ENCODE measurements at places on chromosomes 3 and 15. TPM values are rescaled to one million over a fixed set of nuclear protein-coding genes. Genes with fewer than 3 reads are reported as not detected.

The ANKRD34C gene
- total RNA-seq, result not detected

DNA sequence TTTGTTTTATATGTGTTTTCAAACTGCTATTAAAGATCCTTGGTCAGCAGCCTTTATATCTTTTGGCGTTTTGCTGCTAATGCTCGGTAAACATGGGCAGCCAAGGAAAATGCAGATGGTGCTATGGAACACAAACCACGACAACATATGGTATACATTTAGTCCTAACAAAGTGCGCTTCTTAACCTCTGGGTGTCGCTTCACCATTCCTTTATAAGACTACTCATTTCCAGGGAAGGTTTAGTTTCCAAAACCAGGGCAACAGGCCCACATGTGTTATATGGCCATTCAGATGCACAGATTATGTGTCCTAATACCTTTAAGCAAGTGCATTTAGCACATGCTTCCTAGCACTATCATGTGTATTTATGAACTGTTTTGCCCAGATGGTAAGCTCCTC is 14.7 kb downstream of the SHOX2 start:
- no peak for DNase-seq

DNA sequence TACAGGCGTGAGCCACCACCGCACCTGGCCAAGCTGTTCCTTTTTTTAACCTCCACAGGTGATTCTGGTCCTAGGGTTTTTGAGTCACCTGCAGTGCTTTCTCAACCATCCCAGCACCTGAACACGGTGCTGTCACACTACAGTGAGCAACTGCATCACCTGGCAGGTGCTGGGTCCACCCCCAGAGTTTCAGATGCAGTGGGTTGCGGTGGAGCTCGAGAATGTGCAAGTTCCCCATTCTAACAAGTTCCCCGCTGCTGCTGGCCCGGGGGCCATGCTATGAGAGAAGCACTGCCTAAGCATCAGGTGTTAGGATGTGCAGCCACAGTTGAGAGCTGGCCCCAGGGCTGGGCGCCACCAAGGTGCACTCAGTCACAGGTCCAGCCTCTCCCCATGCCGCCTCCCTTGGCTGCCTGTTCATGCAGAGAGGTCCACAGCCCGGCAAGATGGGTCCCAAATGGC is 18.0 kb downstream of the ISG20 start:
- DNase-seq, result no peak

The PFKFB4 gene
- 22.4 TPM for total RNA-seq

- DNase-seq, result no peak
Observed at GRCh38 chr3:108150200-108150599, 59.4 kb upstream of the CD47 start.

- no peak for DNase-seq
Observed at GRCh38 chr15:42035435-42035761, 14.6 kb upstream of the PLA2G4E start.

- no peak for DNase-seq
Observed at GRCh38 chr3:46899151-46900006, 21.9 kb downstream of the PTH1R start.

DNA sequence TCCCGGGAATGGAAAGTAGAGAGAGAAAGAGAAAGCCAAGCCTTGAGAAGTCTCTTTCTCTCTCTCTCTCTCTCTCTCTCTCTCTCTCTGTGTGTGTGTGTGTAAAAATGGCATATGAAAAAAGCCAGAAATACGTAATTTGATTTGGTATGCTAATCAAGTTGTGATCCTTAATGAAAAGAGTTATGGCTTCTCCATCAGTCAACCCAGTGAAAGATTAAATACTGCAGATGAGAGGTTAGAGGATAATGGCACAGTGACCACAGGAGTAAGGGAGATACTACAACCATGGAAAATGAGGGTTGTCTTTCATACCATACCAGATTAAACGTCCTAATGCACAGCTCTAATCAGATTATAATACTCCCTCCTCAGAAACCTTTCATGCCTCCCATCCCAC is 193.5 kb upstream of the SOX2 start:
- DNase-seq, result no peak

The TMOD2 gene
- total RNA-seq, result 5.5 TPM

The RNF168 gene
- total RNA-seq, result 10.9 TPM

DNA sequence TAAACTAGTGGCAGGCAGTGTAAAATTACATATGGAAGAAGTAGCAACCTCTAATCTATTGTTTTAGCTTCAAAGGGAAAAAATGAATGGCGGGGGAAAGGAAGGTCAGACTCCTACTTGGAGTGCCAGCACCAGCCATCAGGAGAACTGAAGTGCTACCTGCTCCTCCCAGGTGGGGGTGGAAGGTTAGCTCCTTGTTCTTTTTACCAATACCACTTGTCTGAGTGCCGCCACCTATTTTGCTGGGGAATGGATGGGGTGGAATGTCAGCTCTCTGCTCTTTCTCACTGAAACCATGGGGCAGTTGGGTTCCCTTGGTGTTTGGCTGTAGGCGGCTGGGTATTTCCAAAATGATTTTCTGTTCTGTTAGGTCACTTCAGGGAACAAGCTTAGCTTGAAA is 428.7 kb upstream of the EPHA3 start:
- no peak for DNase-seq

- peak; percentile 58 for DNase-seq
Observed at GRCh38 chr15:50765195-50765967, at the start of gene SPPL2A. Gene SPPL2A (minus strand): TSS chr15:50765706. CDS start chr15:50765533, 173 bp downstream.

The TSC22D2 gene
- 13.3 TPM for total RNA-seq

DNA sequence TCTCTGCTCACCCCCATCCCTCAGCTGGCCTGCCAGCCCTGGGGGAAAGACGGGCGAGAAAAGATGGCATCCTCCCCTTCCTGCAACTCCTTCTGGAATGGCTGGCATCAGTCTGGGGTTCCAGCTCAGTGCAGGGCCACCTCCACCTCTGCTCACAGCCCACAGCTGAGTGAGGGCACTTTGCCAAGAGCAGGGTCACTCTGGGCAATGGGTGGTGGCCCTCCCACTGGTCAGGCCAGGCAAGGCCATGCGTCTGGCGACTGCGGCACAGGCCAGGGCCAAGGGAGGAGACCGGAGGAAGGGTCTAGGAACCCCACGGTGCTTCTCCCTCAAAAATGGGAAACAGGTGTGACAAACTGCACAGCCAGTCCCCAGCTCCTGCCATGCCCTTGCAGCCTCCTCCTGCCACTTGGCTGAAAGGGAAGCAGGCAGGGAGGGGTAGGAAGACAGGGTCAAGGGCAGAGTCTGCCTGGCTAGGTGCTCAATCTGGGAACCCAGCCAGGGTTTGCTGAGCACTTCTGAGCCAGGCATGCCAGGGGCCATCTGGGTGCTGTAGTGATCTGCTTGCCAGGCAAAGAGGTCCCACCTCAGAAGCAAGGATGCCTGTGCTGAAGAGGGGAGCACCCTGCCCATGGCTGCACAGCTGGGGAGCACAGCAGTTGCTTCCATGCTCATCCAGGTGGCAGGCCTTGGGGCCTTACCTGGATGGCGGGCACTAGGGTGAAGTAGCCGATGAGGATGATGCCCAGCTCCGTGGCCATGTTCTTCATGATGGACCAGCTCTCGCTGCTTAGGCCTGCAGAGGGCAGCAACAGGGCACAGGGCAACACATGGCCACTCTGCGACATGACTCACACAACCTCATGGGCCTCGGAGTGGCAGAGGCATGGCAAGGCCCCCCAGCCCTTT is 41.2 kb downstream of the PTPN23 start:
- DNase-seq, result no peak

- no peak for DNase-seq
Observed at GRCh38 chr15:51735228-51736010, 2.0 kb downstream of the LYSMD2 start.

DNA sequence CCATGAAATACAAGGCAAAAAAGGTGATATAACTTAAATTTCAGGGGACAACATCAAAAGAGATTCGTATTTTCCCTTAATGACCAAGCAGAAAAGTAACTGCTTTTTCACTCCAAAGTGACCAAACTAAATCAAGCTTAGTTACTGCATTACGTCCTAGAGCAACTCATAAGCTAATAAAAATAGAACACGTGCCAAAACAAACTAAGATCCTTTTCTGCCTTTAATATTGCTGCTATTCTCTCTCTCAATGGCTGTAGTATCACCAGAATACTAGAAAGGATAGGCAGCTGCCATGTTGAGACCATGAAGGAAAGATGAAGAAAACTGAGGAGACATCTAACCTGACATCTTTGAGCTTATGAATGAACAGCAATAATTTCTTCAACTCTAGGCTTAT is 43.3 kb downstream of the UBXN7 start:
- no peak for DNase-seq

The RHOV gene
- total RNA-seq, result 2.0 TPM

The ATXN7 gene
- total RNA-seq, result 12.3 TPM

GRCh38 chr15:41730543-41730942 is 43.7 kb upstream of the MAPKBP1 start:
- DNase-seq, result no peak

The CCK gene
- 0.42 TPM for total RNA-seq

GRCh38 chr3:122962149-122962548 is 65.4 kb downstream of the SEMA5B start:
- DNase-seq, result no peak

DNA sequence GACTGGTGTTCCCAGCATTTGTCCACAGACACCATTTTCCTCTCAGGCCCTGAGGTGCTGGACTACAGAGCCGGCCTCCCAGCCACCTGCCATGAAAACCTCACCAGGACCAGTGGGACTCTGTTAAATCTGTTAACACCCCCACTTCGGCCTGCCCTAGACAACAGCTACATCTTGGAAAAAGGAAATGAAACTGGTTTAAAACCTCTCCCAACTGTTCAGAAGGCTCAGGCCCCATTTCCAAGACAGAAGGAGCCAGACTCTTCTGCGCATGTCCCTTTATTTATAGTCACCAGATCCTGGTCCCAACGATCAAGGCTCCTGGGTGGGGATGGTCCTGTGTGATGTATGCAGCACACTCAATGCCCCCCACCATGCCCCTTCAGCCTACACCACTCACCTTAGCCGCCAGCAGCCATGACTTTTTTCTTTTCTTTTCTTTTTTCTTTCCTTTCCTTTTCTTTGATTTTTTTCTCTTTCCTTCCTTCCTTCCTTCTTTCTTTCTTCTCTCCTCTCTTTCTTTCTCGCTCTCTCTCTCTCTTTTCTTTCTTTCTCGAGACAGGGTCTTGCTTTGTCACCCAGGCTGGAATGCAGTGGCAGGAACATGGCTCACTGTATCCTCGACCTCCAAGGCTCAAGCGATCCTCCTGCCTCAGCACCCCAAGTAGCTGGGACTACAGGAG is 25.5 kb upstream of the FLNB start:
- DNase-seq, result no peak

- no peak for DNase-seq
Observed at GRCh38 chr3:89783341-89783927, 676.0 kb downstream of the EPHA3 start.

The SPATA12 gene
- total RNA-seq, result 0.48 TPM

The LTK gene
- 7.9 TPM for total RNA-seq

GRCh38 chr15:70329179-70329578 is 231.5 kb upstream of the TLE3 start:
- DNase-seq, result no peak

The SEMA5B gene
- total RNA-seq, result 0.21 TPM

GRCh38 chr3:165440380-165440779 is 244.2 kb upstream of the SLITRK3 start:
- DNase-seq, result no peak

GRCh38 chr3:126389112-126389793 is 5.5 kb upstream of the CFAP100 start:
- no peak for DNase-seq

DNA sequence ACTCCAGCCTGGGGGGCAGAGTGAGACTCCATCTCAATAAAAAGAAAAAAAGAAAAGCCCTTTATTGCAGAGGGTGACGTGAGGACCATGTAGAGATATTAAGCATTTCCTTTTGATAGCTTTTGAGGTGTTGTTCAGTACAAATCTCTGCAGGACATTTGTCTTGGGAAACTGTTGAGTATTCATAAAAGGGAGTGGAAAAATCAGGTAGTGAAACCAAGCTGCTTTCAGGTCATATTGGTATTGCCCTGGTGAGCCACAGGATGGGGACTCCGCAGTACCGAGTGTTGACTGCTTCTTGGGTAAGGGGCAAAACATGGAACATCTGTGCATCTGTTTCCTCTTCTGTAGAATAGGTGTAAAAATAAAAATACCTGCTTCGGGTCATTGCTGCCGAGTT is 9.9 kb downstream of the ITPR1 start:
- DNase-seq, result no peak

The IQCH gene
- total RNA-seq, result 3.0 TPM

DNA sequence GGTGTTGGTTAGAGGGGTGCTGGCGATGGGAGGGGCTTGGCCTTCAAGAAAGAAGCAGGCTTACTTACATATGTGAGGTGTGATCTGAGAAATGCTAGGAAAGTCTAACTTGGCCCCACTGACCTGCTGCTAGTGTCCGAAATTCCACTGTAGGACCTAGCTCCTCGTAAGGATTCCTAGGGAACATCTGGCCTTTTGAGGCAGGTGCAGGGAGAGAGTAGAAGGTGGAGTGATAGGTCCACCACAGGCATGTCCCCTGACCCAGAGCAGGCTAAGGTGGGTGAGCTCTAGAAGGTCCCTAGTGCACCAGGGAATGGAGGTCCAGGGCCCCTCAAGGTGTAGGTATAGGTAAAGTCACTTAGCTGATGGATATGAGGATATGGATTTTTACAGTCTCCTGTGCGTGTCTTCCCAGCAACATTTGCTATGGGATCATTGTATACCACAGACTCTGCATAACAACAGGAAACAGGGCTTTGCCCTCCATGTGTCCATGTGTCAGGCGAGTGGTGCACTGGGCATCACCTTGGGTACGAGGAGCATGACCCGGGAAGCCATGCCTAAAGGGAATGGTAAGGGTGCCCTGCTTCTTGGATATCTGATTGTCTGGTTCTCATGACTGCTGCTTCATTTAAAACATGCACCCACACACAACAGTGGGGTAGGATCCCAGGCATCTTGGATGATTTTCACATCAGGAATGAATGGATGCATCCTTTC is 32.6 kb downstream of the POMGNT2 start:
- no peak for DNase-seq

The EFHB gene
- 0.33 TPM for total RNA-seq

DNA sequence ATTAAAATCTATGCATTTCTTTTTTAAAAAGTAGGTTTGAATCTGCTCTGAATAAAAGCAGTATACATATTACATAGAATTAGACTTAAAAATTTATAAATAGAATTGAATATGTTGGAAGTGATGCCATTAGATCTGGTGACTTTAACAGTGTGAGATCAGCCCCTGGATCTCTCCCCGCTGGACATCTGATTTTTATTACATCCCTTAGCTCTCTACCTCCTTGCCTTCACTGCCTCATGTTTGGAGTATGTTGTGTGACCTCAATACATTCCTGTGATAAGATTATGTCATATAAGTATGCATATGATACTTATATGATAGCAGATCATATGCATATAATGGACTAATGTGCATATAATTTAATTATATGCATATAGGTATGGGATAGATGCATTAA is 643.4 kb upstream of the NR2F2 start:
- no peak for DNase-seq

- no peak for DNase-seq
Observed at GRCh38 chr3:129536374-129536667, 6.7 kb upstream of the H1-8 start.

The RTP1 gene
- total RNA-seq, result not detected

All from kidney epithelial cell (primary cell).